ENCODE measurements at places on chromosomes 7 and 10.

DNA sequence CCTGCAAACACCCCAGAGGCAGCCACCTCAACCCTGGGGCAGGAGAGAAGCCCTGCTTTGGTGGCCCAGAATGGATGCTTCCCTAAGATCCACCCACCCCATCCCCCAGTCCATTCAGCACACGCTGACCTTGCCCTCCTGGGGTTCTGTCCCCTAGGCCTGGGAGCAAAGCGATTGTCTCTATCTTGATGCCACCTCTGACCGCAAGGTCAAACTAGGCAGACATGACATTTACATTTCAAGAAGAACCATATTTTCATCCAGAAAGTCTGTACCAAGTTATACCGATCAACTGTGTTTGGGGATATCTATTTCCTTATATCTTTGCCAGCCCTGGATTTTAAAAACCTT, 23.0 kb downstream of the MAT1A start:
- DNase-seq: no peak

GRCh38 chr10:62056219-62056618, 154.7 kb downstream of the ARID5B start:
- DNase-seq: no peak

- DNase-seq: no peak
These were observed at the start of gene NXPH1 for GRCh38 chr7:8433477-8434289. TSS of gene NXPH1 (plus strand) at chr7:8433609.

GRCh38 chr7:4216016-4216415, 466.1 kb upstream of the FOXK1 start:
- DNase-seq: no peak

- DNase-seq: no peak
These were observed 11.2 kb downstream of the SDHAF3 start for GRCh38 chr7:97128736-97129135.

- no peak for DNase-seq
These were observed 644.4 kb downstream of the KCNMA1 start for GRCh38 chr10:76993213-76993612.

DNA sequence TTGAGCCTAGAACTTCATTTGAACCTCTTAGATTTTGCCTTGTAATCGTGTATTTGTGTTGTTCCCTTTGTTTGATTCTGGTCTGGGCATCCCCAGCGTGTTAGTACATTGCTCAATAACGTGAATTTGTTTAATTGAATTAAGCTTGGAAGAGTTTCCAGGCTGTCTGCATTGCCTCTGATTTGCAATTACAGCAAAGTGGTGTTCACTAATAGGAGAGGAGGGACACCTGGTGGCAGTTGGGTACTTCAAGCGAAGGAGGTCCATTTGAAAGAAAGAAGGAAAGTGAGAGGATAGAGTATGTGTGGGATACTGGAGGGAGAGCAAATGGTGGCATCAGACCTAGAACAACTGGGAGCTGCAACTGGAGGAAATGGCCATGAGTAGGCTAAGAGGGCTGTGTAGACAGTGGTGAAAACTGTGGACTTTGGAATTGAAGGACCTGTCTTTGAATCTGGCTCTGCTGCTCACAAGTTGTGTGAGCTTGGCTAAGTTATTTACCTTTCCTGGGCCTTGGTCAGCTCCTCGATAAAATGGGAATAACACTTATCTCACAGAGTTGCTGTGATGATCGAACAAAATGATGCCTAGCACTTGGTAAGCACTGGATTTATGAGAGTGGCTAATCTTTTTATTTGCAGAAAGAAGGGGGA, 15.1 kb downstream of the LSMEM1 start:
- peak; percentile 29 for DNase-seq

DNA sequence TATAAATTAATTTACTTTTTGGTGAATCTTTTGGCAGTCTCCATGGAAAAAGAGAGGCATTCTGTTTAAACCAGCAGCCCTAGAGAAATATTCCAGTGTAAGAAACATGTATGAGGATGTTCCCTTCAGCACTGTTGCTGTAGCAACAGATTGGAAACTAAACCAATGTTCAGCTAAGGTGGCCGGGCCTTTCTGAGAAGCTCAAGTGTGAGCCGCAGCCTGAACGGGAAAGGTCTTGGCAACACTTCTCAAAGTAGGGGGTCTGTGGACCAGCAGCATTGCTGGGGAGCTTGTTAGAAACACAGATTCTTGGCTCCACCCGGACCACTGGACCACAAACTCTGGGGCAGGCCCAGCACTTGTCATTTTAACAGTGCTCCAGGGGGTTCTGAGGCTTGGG, 36.2 kb downstream of the RAMP3 start:
- DNase-seq: no peak

- DNase-seq: no peak
These were observed 429.6 kb downstream of the ADRA2A start for GRCh38 chr10:111506266-111507034.

DNA sequence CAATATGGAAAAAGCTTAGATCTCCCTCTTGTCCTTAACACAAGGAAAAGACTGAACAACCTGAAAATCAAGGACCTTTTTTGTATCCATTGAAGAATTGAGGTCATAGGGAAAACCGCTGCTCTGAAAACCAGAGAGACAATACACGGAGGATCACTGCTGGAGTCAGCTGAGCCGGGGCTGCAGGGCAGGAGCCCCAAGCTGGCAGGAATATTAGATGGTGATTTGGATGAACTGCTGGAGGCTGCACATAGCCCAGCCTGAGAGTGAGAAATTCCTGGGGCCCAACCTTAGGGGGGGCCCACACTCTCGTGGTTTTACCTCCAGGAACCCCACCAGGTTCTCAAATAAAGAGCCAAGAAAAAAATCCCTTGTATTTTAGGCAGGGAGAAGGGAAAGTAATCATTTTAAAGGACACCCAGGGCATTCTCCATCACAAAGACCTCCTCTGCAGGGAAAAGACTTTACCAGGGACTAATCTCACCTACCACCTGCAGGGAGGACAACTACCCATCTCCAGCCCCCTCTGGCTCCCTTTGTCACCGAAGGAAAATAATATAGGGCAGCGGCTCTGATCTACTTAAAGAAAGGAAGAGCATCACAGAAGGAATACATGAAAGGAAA, 55.4 kb upstream of the RNF32 start:
- DNase-seq: no peak

DNA sequence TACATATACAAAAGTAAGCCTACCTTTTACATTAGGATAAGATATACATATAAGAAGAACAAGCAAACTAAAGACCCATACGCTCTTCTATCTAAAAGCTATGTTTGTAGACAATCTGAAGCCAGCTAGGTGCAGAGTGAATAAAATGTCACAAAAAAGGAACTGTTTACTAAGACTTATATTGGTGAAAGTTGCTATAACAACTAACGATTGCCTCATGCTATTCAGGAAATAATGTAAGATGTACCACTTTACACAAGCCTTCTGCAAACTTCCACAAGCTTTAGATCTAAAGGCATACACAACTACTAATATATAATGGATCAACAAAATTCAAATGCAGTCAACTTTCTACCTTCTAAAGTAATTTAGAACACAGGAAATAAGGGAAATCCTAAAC, 175.1 kb downstream of the SRPK2 start:
- peak; percentile 11 for DNase-seq

GRCh38 chr10:11986593-11987216, 55.9 kb downstream of the UPF2 start:
- peak; percentile 56 for DNase-seq

- no peak for DNase-seq
These were observed 159.2 kb downstream of the AGMO start for GRCh38 chr7:15402436-15403136.

GRCh38 chr10:104337985-104338735, at the start of gene ITPRIP:
TSS of gene ITPRIP (minus strand) at chr10:104338465. CDS start at chr10:104316051, 22,414 bp downstream.
- DNase-seq: peak; percentile 62

DNA sequence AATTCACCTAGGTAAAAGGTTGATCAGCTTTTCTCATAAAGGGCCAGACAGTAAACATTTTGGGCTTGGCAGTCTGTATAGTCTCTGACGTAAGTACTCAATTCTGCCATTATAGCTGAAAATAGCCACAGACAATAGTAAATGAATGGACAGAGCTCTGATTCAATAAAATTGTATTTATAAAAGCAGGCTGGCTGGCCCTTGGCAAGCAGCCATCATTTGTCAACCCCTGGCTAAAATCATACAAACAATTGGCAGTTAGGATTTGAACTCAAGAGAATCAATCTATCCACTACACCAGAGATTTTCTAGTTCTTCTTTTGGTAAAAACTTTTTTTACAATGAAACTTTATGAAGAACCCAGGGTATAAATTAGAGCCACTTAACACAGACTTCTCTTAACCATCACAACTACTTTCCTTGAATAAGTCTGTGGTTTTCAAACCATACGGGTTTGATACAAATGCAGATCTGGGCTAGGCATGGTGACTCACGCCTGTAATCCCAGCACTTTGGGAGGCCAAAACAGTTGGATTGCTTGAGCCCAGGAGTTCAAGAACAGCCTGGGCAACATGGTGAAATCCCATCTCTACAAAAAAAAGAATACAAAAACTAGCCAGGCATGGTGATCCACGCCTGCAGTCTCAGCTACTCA, 124.5 kb downstream of the SLC16A9 start:
- DNase-seq: no peak

DNA sequence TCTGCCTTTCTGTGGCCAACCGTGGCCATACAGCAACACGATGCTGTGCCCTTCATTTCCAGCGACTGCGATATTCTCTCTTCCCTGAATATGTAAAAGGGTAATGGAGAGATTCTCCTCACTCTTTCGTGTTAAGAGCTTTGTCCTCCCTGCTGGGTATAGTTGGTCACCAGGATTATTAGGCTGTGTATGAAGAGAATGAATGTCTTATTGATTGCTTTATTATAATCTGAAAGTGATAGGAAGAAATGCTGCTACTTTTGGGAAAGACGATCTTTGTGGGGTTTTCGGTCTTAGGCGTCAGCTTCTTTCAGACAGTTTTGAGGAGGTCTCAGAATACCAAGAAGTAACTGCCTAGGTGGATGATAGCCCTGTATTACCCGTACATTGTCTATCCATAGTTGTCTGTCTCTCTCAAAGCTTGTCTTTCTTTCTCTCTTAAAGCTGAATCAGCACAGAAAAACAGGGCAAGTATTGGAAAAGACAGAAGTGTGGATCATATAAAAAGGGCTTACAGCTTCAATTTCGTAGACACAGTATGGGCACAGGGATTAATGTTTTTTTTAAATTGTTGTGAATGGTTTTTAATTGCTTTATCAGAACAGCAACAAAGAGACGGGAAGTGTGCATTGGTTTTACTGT, 1.2 kb downstream of the AHCYL2 start:
- no peak for DNase-seq

- DNase-seq: no peak
These were observed 81.3 kb upstream of the CXCL12 start for GRCh38 chr10:44466236-44466635.

DNA sequence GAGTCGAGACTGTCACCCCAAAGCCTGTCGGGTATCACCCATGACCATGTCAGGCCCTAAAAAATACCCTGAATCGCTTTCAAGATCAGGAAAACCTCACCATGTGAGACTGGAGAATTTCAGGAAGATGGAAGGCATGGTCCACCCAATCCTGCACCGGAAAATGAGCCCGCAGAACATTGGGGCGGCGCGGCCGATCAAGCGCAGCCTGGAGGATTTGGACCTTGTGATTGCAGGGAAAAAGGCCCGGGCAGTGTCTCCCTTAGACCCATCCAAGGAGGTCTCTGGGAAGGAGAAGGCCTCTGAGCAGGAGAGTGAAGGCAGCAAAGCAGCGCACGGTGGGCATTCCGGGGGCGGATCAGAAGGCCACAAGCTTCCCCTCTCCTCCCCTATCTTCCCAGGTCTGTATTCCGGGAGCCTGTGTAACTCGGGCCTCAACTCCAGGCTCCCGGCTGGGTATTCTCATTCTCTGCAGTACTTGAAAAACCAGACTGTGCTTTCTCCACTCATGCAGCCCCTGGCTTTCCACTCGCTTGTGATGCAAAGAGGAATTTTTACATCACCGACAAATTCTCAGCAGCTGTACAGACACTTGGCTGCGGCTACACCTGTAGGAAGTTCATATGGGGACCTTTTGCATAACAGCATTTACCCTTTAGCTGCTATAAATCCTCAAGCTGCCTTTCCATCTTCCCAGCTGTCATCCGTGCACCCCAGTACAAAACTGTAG, 176.2 kb downstream of the RTKN2 start:
- no peak for DNase-seq

DNA sequence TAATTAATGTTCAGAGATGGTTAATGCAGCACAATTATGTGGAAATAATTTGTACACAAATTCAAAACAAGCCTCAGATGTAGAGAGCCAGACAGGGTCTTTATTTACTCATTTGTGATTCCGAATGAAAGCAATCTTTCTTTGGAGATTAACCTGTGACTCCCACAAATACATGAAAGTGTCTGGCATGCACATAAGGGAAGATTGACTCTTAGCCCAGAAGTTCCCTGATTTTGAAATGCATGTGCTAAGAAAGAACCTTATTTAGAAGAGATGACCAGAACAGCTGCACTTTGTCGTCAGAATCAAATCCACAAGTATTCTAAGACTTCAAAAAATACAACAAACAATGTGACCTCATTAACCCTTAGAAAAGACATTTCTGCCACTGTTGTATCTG, 45.1 kb downstream of the RNLS start:
- no peak for DNase-seq

GRCh38 chr7:22219036-22219435, 137.9 kb downstream of the RAPGEF5 start:
- DNase-seq: no peak

GRCh38 chr7:139284252-139284896, 53.3 kb downstream of the UBN2 start:
- DNase-seq: no peak

GRCh38 chr7:47196737-47197136, 385.2 kb downstream of the TNS3 start:
- DNase-seq: no peak

GRCh38 chr7:112084520-112084971, 121.7 kb downstream of the DOCK4 start:
- DNase-seq: no peak

GRCh38 chr7:17697128-17697881, 243.0 kb downstream of the SNX13 start:
- DNase-seq: no peak

GRCh38 chr7:96539471-96539870, 170.2 kb downstream of the SEM1 start:
- no peak for DNase-seq

GRCh38 chr10:6365384-6365783, 162.7 kb downstream of the PFKFB3 start:
- DNase-seq: no peak

DNA sequence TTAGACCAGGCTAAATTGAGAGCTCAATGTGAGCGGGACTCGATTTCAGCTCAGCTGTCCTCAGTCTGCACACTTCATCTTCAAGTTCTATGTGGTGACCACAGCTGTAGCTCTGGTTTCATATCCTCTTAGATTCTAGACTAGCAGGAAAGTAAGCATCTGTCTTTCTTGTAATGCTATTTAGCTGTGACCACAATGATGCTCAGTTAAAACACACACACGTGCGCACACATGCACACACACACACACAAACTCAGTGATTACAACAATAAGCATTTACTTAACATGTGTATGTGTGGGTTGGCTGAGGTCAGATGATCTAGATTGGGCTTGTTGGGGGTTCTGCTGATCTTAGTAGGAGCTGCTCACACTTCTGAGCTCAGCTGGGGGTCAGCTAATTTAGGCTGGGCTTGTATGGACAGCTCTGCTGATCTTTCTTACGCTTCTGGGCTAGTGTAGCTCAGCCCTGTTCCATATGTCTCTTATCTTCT, 82.5 kb downstream of the ZNF365 start:
- DNase-seq: no peak

All from CD8-positive, alpha-beta T cell (primary cell).